ENCODE measurements at places on chromosomes 3 and 15.

GRCh38 chr3:102741105-102741504 is 306.3 kb downstream of the ZPLD1 start:
- DNase-seq = no peak

DNA sequence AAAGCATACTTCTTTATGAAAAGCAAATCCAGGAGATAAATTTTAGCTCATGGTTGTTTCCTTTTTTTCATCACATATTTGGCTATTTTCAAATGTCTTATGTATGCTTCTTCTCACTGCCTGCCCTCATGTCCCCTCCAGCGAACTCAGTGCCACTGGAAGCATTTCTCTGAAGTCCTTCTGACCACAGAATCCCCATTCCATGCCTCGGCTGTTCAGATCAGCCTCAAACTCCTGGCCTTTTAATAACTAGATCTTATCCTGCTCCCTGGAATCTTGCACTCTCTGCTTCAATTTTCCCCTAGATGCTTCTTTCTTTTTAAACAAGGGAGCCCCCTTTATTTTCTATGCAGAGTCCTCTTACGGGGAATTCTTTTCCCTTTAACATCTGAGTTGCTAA is 10.1 kb downstream of the ETV5 start:
- no peak for DNase-seq

- DNase-seq = peak; percentile 68
These were observed 19.1 kb downstream of the TTC21A start for GRCh38 chr3:39126532-39127071.

DNA sequence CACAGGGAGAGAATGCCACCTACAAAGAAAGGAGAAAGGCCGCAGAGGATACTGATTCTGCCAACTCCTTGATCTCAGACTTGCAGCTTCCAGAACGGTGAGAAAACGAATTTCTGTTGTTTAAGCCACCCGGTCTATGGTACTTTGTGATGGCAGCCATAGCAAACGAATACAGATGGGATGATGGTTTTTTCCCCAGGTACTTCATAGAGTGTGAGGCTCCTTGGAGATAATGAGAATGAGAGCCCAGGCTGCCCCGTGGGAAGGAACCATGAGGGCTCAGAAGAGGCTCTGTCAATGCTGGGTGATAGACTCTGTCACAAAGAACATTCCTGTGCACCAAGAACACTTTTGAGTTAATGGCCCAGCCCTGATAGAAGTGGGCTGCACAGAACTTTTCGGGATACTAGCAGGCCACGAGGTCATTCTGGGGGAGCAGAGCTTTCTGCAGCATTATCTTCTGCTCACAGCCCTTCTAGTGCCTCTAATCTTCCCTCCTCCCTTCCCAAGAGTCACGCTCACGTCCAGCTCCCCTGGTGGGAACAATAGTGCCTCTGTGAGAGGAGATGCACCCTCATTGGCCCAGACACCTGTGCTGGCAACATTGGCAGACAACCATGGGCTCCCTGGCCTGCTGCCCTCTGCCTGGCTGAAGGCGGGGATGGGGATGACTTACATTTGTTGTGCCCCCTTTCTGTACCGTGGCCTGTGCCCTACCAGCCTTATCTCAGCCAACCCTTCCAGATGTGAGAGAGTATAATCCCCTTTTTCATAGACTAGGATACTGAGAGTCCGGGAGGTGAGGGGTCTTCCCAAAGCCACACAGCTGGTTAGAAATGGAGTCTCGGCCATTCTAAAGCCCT is 5.2 kb upstream of the RLBP1 start:
- DNase-seq = no peak

DNA sequence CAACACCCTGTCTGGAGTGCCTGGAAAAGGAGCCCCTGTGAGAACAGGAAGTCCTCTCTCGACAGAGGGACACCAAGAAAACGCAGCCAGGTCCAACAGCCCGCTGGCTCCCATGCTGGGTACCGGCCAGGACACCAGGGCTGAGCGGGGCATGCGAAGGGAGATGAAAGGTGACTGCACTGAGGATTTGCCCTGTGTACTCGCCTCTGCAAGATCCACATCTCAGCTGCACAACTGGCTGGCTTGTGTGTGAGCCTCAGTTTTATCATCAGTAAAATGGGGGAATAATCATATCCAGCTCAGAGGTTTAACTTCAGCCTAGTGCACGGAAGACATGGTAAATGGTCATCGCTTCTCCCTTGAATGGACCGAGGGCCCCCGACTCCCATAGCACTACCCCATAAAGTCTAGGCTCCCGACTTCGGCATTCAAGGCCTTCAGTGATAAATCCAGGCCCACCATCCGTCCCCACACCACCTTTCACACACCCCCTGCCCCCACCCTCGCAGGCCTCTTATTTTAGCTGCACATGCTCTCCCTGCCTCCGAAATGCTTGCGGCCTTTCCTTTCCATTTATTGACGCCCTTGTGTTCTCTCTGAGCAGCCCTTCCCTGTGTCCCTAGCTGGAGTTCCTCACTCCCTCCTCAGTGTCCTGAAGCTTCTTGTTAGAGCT is 15.8 kb downstream of the ISG20 start:
- DNase-seq = no peak

DNA sequence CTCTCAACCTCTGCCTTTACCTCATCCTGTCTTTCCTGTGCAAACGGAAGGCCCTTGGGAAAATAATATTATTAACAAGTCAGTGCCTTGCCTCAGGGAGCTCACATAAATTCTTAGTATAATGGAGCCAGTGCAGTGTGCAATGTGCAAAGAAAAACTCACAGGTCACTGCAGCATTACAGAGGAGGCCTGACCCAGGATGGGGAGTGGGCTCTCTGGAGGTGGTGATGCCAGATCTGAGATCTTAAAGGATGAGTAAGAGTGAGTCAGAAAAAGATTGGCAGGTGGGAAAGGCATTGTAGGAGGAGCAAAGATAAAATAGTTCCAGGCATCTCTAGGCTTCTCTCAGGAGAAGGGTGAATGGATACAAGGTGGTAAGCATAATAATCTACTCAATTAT is 185.6 kb upstream of the ADAMTS9 start:
- no peak for DNase-seq

DNA sequence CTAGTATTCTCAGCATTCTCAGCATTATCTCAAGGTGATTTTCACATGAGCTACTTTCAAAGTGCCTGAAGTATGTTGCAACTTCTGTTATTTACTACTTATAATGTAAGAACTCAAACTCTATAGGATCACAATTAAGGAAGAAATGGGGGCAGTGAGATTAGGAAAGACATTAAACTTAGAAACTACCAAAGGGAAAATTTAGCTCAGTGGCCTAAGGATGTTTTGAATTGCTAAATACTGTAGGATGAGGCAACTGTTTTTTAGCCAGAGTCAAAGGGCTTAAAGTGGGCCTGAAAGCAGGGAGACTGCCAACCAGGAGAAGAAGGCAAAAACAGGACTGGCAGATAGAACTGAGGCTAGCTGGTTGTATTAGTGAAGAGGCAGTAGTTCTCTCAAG is 55.5 kb upstream of the MBNL1 start:
- no peak for DNase-seq
